ENCODE measurements at places on chromosomes 7 and 10.

GRCh38 chr10:125491381-125491780, 191.6 kb downstream of the TEX36 start:
- DNase-seq, result no peak

DNA sequence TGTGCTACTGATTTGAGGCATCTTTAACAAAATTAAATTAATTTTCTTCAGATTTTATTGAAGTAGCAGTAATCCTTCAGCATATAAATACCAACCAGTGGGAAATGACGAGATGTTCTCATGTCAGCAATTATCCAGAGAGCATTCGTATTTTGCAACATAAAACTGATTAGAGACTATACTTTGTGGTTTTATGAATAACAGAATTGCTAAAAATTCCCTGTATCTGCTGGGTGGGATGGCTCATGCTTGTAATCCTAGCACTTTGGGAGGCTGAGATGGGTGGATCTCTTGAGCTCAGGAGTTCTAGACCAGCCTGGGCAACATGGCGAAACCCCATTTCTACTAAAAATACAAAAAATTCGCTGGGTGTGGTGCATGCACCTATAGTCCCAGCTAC, 56.9 kb downstream of the ATAD1 start:
- DNase-seq, result no peak

- DNase-seq, result no peak
Measured at GRCh38 chr7:24703296-24703695, 54.0 kb downstream of the GSDME start.

- DNase-seq, result no peak
Measured at GRCh38 chr7:73933091-73933490, 72.1 kb downstream of the TMEM270 start.

- DNase-seq, result no peak
Measured at GRCh38 chr10:91012502-91012901, 91.6 kb upstream of the ANKRD1 start.

- no peak for DNase-seq
Measured at GRCh38 chr10:85848756-85849155, 517.8 kb downstream of the GRID1 start.

DNA sequence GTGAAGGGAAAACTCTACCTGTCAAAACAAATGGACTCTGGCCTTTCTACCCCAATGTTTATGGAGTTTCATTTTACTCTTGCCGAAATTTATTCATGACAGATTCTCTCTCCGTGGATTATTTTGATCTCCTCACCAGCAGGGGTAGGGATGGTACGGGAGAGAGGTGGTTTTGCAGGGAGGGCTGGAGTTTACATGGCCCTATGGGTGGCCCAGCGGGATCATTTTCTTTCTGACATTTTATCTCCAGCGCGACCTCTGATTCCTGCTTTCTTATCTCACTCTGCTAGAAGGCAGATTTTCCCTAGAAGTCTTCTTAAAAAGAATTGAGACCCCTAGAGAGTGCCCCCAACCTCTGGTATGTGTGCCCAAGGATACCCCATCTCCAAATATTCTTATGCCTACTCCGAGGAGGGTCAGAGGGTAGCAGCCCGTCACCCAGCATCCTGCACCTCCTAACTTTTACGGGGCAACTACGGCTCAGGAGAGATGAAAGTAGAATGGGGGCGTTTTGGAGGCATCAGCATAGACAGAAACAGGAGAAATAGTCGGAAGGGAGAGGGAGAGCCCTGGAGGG, 10.1 kb upstream of the GATA3 start:
- no peak for DNase-seq

- DNase-seq, result no peak
Measured at GRCh38 chr10:89600041-89600440, 45.0 kb downstream of the PANK1 start.

GRCh38 chr10:43396928-43397624, 11.9 kb downstream of the HNRNPF start:
- DNase-seq, result no peak

DNA sequence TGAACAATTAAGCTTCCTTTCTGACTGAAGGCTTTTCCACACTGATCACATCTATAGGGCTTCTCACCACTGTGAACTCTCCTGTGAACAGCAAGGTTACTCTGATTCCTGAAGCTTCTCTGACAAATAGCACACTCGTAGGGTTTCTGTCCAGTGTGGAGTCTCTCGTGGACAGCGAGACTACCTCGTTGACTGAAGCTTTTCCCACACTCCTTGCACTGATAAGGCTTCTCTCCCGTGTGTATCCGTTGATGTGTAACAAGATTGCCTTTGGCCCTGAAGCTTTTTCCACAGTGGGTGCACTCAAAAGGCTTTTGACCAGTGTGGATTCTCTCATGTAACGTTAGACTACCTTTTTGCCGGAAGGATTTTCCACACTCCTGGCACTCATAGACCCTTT, 4.4 kb downstream of the ZNF32 start:
- DNase-seq, result no peak

DNA sequence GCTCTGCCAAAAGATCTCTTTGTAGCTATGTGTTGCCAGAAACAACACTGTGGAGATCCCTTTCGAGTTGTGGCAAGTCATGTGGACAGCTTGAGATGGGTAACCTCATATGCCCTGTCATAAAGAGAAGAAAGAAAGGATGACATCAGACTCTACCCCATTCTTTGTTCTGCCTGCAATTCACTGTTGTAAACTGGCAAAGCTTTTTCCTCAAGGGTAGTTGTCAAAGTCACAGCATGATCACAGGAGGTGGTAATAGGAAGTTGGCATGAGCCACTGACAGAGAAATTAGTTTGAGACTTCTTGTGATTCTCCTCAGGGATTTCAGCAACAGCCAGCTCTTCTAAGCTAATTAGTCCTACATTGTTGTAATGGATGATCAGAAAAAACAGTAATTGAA, 19.4 kb upstream of the MINDY3 start:
- DNase-seq, result no peak

- DNase-seq, result no peak
Measured at GRCh38 chr10:79321951-79322350, 25.3 kb upstream of the PPIF start.

- no peak for DNase-seq
Measured at GRCh38 chr7:128347647-128348097, 4.0 kb upstream of the RBM28 start.

GRCh38 chr10:49185213-49185612, 3.0 kb downstream of the TMEM273 start:
- no peak for DNase-seq

DNA sequence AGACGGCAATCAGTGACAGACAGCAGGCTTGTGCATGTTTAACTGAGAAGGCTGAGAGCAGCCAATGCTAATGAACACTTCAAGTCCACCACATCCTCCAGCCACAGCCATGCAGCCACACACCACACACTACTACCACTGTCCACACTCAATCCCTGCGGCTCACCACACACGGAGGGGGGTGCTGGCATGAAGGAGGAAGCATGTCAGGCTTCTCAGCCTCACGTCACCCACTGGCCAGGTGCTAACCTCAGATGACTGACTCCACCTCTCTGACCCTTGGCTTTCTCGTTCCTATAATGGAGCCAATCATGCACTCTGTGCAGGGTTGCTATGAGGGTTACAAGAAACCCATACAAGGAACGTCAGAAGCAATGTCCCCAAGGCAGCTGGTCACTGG, 165.4 kb upstream of the RNF32 start:
- DNase-seq, result no peak

DNA sequence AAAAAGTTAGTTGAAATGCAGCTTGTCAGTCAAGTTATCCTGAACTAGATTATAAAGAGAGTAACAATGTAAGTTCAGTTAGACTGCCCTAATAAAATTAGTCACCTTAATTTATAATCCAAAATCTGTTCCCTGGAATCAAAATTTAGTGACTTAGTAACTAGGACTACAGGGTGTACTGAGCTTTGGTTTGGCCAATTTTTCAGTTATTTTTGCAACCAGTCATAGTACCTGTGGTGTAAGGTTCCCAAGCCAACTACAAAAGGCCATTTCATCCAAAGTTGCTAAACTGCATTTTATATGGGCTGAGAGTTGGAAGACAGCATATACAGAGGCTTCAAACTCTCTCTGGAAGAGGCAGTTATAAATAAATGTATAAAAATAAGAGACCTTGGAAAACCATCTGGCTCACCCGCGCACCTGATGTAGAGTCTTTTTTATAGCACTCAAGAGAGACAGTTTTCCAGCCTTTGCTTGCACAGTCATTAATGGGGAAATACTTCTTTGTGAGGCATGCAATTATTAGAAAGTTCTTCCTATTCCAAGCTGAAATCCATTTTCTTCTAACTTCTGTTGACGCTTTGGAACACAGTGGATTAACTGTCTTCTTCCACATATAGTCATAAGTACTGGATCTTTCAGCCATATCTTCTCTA, 59.2 kb downstream of the PUS7 start:
- DNase-seq, result no peak

DNA sequence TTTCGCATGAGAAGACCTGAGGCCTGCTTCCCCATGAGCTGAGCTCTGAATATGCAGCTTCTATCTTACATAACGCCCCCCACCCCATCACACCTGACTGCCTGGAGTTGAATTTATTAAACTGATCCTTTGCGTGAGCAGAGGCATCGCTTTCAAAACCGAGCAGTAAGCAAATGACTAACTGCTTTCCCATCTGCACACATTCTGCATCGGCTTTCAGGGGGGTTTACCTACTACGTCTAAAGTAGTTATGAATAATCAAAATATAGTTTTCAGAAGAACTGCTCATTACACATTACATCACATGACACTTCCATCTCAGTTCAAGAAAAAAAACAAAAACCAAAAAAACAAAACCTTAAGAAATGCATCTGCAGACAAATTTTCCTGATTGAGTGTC, 54.7 kb upstream of the EGR2 start:
- no peak for DNase-seq

- no peak for DNase-seq
Measured at GRCh38 chr10:14355750-14356149, 25.0 kb upstream of the FRMD4A start.
